ENCODE measurements at places on chromosomes 6 and 20. TPM values are rescaled to one million over a fixed set of nuclear protein-coding genes. Genes with fewer than 3 reads are reported as not detected.
A peak's percentile ranks its signal among the peaks of the same experiment; 100 is the strongest.

TPBG gene
- polyA plus RNA-seq, result not detected

DNA sequence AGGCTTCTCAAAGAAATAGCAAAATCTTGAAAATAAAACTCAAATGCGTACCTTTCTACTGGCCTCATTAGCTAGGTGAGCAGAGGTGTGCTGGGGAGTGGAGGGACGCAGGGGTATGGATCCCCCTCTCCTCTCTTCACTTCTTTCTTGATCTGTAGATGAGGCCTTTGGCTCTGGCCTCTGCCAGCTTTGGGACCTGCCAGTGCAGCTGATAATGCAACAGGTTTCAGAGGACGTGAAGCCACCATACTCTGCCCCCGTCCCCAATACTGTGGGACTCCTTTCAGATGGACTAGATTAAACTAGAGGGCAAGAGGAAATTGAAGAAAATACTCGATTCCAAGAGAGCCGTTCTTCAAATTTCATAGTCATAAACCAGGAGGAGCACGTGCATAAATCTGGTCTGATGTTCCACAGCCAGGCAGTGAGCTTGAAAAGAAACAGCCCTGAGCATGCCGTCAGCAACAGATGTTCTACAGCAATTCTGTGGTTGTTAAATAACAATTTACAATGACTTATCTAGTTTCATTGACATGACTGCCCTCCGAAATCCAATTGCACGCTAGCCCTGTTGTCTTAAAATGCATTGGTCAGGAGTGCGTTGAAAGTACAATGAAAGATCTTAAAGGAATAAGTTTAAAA is 245.3 kb upstream of the FOXQ1 start:
- DNase-seq, result no peak

GRCh38 chr6:79702691-79703090 is 71.6 kb downstream of the SH3BGRL2 start:
- DNase-seq, result peak; percentile 72

VSX1 gene
- not detected for polyA plus RNA-seq

GRCh38 chr6:83068616-83069015 is 1.1 kb downstream of the DOP1A start:
- no peak for DNase-seq

DNA sequence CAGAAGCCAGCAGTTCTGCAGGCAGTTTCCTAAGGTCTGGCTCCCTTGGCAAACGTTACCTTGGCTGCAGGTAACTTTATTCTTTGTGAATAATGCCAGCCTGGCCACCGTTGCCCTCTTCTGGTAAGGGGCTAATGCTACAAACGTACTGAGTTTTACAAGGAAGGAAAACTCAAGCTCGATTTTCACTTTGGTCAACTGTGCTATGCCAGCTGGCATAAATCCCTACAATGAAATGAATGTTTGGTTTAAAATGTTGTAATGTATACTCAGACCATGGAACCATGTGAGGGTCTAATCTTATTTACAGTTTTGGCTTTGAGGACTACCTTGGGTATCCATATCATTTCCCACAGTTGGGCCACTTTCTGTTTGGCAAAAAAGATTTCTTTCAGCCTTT is 101.4 kb downstream of the SLX4IP start:
- DNase-seq, result no peak

SLC17A2 gene
- not detected for polyA plus RNA-seq

PI3 gene
- polyA plus RNA-seq, result not detected

LPA gene
- not detected for polyA plus RNA-seq

XKR7 gene
- polyA plus RNA-seq, result not detected

DNA sequence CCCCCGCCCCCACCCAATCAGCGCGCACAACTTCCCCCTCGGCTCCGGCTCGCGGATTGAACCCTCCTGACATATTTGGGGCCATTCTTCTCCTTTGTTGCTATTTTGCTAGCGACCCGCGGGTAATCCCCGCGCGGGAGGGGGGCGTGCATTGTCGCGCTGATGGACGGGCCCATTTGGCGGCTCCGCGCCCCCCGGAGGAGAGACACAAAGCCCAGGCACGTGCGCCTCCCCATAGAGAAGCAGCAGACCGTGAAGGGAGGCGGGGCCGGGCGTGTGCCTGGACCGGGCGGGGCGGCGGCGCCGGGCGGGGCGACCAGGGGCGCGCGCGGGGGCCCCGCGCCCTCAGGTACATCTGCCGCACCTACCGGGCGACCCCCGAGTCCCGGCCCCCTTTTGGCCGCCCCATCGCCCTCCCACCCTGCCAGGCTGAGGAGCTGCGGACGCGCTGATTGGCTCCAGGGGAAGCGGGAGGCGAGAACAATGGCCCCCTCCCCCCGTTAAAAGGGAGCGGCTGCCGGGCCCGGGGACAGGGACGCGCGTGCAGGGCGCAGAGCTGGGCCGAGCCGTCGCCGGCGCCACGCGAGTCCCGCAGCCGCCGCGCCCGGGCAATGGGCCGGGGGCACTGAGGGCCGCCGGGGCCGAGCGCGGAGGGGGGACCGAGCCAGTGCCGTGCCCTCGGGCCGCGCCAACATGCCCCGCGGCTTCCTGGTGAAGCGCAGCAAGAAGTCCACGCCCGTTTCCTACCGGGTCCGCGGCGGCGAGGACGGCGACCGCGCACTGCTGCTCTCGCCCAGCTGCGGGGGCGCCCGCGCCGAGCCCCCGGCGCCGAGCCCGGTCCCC is at the start of gene INSM1:
Gene INSM1 (plus strand): TSS at position 530 of the 843 bp plus-strand sequence. CDS start 164 bp downstream, at position 694.
- DNase-seq, result no peak

GRCh38 chr6:33071569-33071968 is 1.9 kb downstream of the HLA-DPA1 start:
- DNase-seq, result no peak

ADGRB3 gene
- not detected for polyA plus RNA-seq

OR2H1 gene
- not detected for polyA plus RNA-seq

GRCh38 chr6:43770372-43771209 is 580 bp downstream of the VEGFA start:
- DNase-seq, result no peak

CPNE5 gene
- 0.33 TPM for polyA plus RNA-seq

GRCh38 chr20:11158146-11158545 is 484.3 kb upstream of the JAG1 start:
- DNase-seq, result no peak

- peak; percentile 51 for DNase-seq
Observed at GRCh38 chr6:142927904-142928303, 17.1 kb downstream of the HIVEP2 start.

GRCh38 chr20:60046011-60046413 is 87.8 kb downstream of the CDH26 start:
- no peak for DNase-seq

- no peak for DNase-seq
Observed at GRCh38 chr6:166902211-166902755, 54.1 kb downstream of the RNASET2 start.

DNA sequence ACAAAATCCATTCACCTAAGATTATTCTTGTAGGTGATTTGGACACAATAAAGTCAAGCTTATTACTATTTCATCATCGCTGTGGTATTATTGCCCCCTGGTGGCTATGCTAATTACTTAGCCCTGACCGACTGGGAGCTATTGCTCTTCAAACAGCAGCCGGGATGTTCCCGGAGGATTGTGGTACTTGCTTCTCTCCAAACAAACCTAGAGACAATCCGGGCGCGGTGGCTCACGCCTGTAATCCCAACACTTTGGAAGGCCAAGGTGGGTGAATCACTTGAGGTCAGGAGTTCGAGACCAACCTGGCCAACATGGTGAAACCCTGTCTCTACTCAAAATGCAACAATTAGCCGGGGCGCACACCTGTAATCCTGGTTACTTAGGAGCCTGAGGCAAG is 15.4 kb upstream of the STMND1 start:
- DNase-seq, result no peak

- no peak for DNase-seq
Observed at GRCh38 chr6:53671111-53671510, 5.6 kb upstream of the KLHL31 start.

BANF2 gene
- polyA plus RNA-seq, result not detected

- DNase-seq, result no peak
Observed at GRCh38 chr6:3402310-3403237, 54.3 kb downstream of the SLC22A23 start.

- no peak for DNase-seq
Observed at GRCh38 chr6:25446830-25447569, 167.8 kb downstream of the CARMIL1 start.

DLK2 gene
- 1.2 TPM for polyA plus RNA-seq

DNA sequence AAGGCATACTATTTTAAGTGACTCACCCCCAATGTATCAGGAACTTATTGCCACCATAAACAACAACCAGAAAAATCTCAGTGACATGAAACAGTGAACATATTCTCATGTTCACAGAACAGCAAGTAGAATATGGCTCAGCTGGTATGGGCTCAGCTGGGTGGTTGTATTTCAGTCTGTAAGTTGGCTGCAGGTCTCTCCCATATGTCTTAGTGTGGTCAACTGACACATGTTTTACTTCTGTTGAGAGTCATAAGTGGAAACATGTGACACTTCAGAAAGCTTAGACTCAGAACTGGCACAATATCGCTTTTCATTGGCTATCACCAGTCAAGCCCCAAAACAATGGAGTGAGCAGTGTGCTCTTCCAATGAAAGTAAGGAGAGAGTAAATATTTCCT is 574.1 kb downstream of the HAO1 start:
- DNase-seq, result no peak

All from naive thymus-derived CD8-positive, alpha-beta T cell (primary cell).